ENCODE measurements at places on chromosomes 7 and 10.
A peak's percentile ranks its signal among the peaks of the same experiment; 100 is the strongest.

GRCh38 chr10:76492026-76492425, 1060.6 kb downstream of the LRMDA start:
- DNase-seq: no peak

GRCh38 chr10:116742367-116743265, at the start of gene HSPA12A:
TSS of gene HSPA12A (minus strand) at chr10:116742566. CDS start at chr10:116742469, 97 bp downstream.
- peak; percentile 67 for DNase-seq

- no peak for DNase-seq
These were observed 151.6 kb upstream of the CACNA2D1 start for GRCh38 chr7:82595176-82595575.

GRCh38 chr7:12879139-12879538, 191.7 kb downstream of the ARL4A start:
- no peak for DNase-seq

DNA sequence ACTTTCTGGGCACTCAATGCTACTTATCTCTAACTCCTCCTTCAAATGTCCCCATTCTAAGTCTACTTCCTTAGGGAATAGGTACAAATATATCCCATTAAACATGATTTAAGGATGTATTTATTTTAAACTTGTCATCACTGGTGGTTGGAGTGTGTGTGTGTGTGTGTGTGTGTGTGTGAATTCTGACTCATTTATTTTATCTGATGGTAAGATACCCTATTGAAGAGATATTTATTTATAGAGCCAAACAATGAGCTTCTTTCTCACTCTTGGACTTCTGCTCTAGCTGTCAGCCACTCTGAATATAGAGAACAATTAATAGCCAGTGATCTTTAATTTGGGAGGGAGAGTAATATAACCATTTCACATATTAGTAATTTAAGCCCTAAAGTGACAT, 17.8 kb upstream of the MAGI2 start:
- no peak for DNase-seq

DNA sequence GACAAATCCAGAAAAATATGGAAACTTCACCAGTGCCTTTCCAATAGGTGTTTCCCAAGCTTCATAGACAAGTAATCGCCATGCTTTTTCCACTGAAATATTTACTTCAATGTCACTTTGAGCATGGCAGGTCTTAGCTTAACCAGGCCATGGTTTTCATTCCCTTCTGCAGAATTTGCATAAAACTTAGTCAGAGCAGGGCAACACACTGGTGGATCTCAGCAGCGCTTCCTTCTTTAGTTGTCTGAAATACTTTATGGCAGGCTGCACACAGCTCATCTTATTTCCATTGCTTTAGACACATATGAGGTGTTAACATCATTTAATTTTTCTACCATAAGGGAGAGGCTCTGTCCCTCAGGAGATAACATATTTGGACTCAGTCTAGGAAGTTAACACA, 102.9 kb upstream of the AHR start:
- no peak for DNase-seq

GRCh38 chr7:977326-978048, 2.1 kb upstream of the COX19 start:
- DNase-seq: no peak

DNA sequence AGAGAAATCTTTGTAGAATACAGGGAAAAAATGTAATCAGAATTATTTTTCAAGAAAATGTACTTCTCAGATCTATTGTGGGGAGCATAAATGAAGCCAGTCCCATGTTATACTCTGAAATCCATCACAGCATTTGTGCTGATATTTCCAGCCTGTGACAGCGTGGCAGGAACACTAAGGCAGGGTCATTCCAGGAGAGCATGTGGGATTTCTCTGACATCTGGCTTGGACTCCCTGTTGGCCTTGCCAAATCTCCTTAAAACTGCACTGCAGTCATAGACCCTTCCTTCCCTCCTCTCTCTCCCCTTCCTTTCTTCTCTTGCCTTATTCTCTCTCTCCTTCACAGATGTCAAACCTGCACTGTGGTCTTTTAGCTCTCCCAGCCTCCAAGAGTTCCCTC, 6.5 kb upstream of the TSPAN13 start:
- no peak for DNase-seq

All from stimulated activated CD8-positive, alpha-beta memory T cell treated with anti-CD3 and anti-CD28 coated beads, Interleukin-4, amount 100 ng/mL, for 48 hours (primary cell).